ENCODE measurements at places on chromosomes 1 and 21. TPM values are rescaled to one million over a fixed set of nuclear protein-coding genes. Genes with fewer than 3 reads are reported as not detected.

DNA sequence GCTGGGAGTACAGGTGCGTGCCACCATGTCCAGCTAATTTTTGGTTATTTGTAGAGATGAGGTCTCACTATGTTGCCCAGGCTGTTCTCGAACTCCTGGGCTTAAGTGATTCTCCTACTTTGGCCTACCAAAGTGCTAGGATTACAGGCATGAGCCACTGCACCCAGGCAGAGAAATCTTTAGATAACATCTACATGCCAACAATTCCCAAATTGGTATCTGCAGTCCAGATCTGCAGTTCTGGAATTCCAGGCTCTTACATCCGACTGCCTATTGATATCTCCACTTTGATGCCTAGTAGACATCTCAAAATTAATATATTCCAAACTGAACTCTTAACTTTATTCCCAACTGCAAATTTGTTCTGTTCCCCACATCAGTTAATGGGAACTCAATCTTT lies 23.3 kb downstream of the INAVA start:
- DNase-seq = no peak

GRCh38 chr1:244365809-244366208 lies 85.9 kb downstream of the ADSS2 start:
- no peak for DNase-seq

Gene PTGS2
- not detected for total RNA-seq

GRCh38 chr1:209431813-209432442 lies 151.6 kb upstream of the CAMK1G start:
- no peak for DNase-seq

- no peak for DNase-seq
These were observed 14.0 kb downstream of the NAV1 start for GRCh38 chr1:201552941-201553351.

Gene DMBX1
- total RNA-seq = not detected

- DNase-seq = peak; percentile 62
These were observed 78.4 kb upstream of the GPR88 start for GRCh38 chr1:100459358-100460114.

DNA sequence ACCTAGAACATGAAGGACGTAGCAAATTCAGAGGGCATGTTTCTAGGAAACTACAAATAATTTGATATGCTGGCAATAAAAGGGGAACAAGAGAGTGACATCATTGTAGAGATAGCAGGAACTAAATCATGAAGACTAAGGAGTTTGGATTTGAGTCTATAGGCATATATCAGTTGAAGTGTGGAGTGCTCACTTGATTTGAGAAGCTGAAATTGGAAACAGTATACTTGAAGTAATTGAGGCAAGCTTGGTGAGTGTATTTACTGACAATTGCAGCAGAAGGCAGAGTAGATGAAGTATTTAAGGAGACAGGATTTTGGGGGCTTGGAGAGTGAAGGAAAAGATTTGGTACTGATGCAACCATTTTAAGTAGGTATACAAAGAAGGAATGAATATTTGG lies 6.4 kb upstream of the TMCO2 start:
- no peak for DNase-seq

DNA sequence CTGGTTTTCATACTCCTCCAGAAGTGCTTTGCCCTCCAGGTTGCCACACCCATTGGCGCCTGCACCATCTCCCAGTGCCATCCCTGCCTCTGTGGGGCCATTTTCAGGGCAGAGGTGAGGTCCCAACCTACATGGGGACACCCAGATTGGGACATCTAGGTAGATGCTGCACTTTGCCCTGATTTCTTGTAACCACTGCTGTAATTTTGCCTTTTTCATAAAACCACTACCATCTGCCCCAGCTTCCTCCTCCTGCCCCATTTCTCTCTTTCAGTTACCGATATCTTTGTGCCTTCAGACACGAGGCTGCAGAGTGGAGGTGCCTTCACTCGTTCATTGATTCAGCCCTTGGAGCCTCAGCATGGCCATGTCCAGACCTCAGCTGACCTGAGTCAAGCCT lies 21.4 kb downstream of the FAAH start:
- no peak for DNase-seq

Gene RCSD1
- total RNA-seq = 3.0 TPM

GRCh38 chr1:244011271-244011670 lies 39.8 kb upstream of the ZBTB18 start:
- DNase-seq = no peak

Gene CNIH3
- 3.8 TPM for total RNA-seq

Gene GBP7
- not detected for total RNA-seq

Gene SNX27
- total RNA-seq = 48.3 TPM

DNA sequence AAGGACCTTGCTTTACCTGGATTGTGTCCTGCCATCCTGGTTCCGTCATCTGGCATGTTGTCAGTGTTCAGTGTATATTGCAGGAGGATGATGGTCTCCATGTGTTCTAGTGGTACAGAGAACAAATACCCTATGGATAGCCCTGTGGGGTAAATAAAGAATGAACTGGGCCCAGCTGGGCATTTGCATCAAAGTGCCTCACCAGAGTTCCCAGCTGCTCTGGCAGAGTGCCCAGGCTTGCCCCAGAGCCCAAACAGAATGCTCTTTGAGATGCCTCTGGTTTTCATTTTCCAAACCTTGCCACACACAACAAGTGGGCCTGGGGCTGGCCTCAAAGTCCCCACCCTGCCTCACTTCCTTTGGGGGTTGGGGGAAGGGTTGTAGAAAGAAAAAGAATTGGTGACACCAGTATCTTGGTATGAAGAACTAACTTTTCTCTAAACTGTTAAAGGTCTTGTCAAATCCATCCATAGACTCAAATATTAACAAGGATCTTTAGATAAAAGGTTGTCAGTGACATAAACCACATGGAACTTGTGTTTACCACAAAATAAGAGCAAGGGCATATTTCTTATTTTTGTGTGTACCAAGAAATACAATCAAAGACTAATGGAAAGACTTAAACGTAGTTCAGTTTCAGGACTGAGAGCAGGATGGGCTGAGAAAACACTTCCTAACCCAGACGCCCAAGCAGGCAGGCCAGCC lies 82.2 kb downstream of the LMO4 start:
- DNase-seq = no peak

DNA sequence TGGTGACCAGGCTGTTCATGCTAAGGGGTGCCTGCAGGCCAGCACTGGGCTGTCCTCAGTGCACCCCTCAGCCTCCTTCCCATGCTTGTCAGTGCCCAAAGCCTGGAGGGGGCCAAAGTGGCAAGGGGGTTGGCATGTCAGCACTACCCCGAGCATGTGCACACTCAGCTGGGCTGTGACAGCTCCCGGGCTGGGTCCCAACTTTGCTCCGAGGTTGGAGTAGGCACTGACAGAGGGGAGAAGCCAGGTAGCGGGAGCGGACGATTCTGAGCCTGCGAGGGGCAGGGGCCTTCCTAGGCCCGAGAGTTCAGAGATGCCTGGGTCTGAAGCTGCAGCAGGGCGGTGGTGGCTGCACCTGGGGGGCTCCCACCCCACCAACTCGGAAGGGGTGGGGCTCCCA lies 119.0 kb downstream of the MAST2 start:
- DNase-seq = no peak

DNA sequence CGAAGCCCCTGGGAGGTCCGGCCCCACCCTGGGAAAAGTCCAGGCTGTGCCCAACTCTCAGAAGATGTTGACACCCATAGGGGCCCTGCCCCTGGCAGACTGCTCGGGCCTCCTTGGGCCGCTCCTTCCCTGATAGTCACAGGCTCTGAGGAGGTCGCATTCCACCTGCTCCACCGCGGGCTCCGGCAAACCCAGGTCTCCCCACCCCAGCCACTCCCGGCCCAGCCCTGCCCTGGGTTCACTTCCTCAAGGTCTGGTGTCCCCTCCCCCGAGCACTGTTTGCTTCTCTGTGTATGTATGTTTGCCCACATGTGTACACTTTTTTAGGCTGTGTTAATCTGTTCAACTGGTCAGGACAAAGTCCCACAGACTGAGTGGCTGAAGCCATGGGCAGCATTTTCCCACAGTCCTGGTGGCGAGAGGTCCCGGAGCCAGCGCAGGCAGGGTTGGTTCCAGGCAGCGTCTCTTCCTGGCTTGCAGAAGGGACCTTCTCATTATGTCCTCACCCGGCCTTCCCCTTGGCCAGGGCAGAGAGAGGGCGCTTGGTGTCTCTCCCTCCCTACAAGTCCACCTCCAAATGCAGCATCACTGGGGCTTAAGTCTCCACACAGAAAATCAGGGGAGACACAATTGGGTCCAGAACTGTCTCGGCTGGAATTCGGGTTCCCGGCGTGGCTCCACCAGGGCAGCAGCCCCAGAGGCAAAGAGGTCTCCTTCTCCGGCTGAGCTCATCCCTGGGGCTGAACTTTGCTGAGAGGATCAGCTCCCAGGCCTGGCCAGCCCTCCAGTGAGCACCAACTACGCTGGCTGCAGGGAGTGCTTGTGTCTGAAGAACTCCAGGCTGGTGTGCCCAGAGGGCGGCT lies 10.5 kb upstream of the PRXL2B start:
- no peak for DNase-seq

Gene TMPRSS15
- not detected for total RNA-seq

Gene DNAJC6
- 2.0 TPM for total RNA-seq

Gene SLC6A9
- total RNA-seq = 20.9 TPM

Gene HES2
- not detected for total RNA-seq

Gene TAS1R1
- not detected for total RNA-seq

Gene SNAPIN
- 52.8 TPM for total RNA-seq

Gene RNF187
- total RNA-seq = 129 TPM

Gene KCNE2
- total RNA-seq = 0.39 TPM

DNA sequence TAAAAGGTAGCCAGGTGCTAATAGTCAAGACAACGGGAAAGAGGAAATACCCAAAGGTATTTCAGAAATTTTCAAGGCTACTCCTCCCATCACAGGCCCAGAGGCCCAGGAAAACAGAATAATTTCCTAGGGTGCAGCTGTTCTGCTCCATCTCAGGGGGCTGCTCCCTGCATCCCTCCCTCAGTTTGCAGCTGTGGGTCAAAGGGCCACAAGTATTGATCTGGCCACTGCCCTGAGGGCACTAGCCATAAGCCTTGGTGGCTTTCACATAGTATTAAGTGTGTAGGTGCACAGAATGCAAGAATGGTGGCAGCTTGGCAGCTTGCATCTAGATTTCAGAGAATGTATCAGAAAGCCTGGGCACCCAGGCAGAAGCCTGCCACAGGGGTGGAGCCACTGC lies 179.5 kb downstream of the TTLL7 start:
- DNase-seq = no peak

Gene PLPPR5
- total RNA-seq = 0.11 TPM

DNA sequence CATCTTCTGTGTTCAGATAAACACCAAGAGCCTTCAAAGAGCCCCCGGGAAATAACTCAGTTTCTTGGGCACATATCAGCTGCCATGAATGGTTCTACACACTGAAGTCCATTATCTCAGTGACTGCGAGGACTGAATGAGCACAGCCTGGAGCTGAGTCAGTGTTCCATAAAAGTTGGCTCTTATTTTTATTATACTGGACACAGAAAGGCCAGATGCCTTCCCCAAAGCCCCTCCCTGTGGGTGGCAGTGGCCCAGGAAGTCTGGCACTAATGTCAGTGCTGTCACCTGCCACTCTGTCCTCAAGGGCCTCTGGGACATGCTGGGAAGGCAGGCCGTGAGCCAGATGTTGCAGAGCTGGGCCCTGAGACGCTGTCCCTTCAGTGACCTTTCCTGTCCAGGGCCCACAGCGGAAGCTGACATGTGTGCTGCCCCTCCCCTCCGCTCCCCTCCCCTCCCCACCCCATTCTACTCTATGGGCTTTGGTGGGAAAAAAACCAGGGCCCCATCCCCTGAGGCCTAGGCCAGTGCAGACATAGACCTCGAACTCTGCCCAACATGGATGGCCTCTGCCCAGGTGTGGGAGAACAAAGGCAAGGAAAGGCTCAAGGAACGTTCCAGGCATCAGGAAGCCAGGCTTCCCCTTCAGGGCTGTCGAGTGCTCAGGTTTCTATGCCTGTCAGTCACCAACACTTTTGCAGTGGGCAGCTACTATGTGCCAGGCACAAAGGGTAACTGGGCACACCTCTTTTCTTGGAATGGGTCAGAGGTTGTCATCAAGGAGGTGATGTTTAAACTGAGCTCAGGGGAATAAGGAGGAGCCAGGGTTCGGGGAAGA lies 22.4 kb upstream of the NPPB start:
- DNase-seq = no peak

GRCh38 chr1:174289644-174290310 lies 130.5 kb downstream of the RABGAP1L start:
- DNase-seq = no peak

GRCh38 chr1:233982827-233983518 lies 78.5 kb downstream of the SLC35F3 start:
- DNase-seq = no peak

Gene DSTYK
- 17.0 TPM for total RNA-seq

DNA sequence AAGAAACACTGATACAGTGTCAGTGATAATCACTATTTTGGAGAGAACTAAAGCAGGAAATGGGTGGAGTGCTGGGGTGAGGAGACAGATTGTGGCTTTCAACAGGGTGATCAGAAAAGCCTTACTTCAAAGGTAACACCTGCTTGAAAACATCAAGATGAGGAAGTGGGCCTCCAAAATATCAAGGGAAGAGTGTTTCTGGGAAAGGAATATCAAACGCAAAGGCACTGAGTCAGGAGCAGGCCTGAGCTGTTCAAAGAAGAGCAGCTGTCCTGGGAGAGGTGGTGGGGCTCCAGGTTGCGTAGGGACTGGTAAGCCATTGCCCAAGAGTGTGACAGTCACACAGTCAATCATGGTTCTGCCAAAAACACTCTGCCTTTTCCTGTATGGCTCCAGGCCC lies 47.1 kb upstream of the ATP1A1 start:
- no peak for DNase-seq

Data from neural crest cell (in vitro differentiated cells).